ENCODE measurements at places on chromosomes 2 and 18.

DNA sequence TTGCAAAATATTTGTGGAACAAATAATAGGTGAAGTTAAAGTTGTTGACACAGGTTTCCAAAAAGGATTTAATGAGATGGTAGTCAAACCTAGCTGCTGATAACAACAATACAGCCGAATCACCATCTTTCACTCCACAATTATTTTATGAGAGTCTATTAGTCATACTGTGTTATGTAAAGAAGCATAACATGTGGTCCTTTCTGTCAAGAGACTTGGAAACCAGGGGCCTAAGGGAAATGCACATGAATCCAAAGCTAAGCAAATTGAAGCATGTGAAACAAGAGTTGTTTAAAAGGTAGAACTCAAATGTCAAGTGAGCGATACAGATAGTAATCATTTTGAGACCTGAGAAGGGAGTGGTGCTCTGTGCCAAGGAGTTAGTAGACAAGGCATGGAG lies 16.0 kb downstream of the CD28 start:
- no peak for DNase-seq

DNA sequence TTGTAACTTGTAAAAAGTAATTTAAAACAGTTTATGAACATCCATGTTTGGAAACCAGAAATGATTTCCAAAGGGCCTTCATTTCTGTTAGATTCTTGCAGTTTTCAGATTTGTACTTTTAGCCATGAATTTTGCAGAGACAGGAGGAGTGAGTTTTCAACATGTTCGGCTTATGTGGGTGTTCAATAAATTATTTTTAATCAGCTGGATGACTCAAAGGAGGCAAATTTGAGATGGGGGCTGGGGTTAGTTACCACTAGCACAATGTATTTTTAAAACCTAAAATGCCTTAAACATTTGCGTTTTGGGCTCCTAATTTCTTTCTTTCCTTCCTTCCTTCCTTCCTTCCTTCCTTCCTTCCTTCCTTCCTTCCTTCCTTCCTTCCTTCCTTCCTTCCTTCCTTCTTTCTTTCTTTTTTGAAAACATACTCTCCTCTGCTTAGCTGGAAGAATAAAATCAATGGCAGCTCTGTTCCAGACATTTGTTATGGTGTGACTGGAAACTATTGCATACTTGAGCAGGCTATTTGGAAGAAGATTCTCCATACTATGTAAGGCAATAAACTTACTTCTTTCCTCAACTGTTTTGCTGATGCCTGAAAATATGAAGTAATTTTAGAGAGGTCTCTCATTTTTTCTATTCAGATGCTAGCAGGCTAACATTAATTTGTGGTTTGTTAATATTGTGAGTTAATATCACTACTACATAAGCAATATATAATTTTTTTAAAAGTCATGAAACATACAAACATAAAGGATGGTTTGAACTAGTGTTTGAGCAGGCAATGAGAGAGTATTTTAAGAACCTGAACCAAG lies 394.4 kb downstream of the NYAP2 start:
- no peak for DNase-seq

GRCh38 chr2:152658221-152658620 lies 59.0 kb downstream of the PRPF40A start:
- no peak for DNase-seq

DNA sequence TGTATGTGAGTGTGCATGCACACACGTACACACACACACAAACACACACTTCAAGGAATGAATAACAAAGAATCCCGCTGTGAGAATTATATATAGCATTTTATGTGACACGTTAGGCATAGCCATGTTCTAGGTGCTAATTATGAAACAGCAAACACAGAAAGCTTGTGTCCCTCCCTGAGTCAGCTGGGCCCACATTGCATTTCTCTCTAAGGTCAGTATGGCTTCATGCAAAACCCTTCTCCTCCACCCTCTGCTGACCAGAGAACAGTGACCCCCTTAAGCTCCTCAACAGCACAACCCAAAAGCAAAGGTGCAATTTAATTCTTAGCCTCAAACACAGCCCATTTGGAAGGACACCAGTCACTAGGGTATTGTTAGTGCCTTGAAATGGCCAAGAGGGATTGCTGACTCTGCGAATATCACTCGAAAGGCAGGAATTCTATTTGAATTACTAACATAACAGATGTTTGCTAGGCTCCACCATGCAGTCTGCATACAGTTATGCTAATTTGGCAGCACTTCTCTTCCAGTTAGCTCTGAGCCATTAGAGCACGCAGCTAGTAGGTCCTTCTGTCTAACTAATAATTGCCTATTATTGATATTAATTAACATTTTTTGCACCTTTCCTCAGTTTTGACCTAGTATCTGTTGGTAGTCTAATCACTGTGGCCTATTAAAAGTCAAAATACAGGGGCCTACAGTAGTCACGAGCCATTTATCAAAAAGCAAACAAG lies 149.0 kb downstream of the LNPK start:
- no peak for DNase-seq

- peak; percentile 58 for DNase-seq
Observed at GRCh38 chr2:45935791-45936622, 284.5 kb downstream of the PRKCE start.

- no peak for DNase-seq
Observed at GRCh38 chr18:40431071-40431985, 1523.7 kb upstream of the PIK3C3 start.

DNA sequence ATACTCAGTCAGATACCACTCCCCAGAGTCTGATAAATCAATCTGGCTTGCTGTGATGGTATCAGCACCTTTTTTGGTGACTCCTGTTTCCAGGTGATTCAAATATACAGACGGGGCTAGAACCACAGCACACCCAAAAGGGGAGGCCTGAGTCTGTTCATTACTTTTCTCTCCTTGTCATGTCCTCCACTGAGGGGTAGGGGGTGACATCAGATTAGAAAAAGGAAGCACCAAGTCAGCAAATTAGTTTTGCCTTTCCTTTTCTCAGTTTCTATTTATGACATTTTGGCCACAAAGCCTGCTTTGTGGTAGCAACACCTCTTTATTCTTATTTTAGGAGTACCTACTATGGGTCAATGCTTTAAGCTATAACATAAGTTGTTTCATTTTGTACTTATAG lies 127.4 kb downstream of the CCDC102B start:
- DNase-seq = peak; percentile 9

GRCh38 chr18:63078471-63078870 lies 241.1 kb downstream of the BCL2 start:
- no peak for DNase-seq

DNA sequence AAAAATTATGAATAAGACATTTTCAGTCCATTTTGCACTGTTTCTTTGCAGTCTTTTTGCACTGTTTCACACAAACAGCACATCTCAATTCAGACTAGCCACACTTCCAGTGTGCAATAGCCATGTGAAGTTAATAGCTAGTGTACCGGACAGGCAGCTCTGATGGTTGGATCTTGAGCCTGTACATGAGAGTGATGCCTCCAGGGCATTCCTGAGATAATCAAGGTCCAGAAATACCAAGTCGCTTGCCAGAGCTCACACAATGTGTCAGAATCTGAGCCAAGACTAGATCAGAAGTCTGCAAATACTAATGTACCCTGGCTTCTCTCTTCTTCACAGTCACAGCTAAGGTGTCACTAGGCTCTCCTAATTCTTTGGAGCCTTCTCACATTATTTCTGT lies 180.2 kb downstream of the OSR1 start:
- DNase-seq = no peak

DNA sequence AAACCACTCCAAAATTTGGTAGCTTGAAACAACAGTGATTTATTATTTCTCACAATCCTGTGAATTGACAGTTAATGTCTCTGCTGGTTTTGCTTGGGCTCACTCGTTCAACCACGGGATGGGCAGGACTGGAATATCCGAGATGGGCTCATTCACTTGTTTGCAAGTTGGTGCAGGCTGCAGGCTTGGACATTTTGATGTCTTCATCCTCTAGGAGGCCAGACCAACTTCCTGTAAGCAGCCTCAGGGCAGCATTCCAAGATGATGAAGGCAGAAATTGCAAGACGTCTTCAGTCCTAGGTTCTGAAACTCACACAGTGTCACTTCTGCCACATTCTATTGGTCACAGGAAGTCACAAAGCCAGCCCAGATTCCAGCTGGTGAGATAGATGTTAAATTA lies 47.1 kb downstream of the GPR39 start:
- DNase-seq = no peak

GRCh38 chr2:39144416-39144815 lies 23.6 kb upstream of the SOS1 start:
- DNase-seq = no peak

DNA sequence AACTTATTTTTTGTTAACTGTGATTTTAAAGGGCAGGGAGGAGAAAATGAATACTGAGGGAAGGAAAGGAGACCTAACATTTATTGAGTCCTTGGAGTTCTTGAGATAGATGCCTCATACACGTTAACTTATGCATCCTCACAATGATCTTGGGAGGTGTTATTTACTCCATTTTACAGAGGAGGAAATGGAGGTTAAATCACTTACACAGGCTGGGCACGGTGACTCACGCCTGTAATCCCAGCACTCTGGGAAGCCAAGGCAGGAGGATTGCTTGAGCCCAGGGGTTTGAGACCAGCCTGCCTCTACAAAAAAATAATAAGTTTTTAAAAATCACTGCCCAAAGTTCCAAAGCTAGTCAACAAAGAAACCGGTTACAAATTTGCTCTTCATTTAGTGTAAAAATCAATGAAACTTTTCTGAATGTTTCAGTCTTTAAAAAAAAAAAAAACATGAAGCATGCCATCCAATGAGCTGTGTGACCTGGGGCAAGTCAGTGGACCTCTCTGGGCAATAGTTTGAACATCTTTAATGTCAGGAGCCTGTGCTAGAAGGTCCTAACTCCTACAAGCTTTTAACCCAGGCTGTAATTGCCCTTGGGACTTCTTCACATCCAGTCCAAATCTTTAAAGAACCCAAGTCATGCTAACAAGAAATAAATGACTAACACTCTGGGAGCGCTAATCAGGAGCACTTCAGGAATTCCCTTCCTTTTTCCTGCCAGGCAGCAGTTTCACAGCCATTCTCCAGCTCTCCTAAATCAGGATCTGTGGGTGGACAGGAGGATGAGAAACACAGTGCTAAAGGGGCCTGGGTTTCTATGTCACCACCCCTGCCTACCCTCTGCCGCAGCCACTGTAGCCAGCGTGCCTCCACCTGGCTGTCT lies 176.4 kb downstream of the TMEM247 start:
- no peak for DNase-seq

Data from erythroblast (primary cell).